Posterior cingulate gyrus (tissue), 11 donors: ENCODE measurements at places on chromosomes 12 and 14.

DNA sequence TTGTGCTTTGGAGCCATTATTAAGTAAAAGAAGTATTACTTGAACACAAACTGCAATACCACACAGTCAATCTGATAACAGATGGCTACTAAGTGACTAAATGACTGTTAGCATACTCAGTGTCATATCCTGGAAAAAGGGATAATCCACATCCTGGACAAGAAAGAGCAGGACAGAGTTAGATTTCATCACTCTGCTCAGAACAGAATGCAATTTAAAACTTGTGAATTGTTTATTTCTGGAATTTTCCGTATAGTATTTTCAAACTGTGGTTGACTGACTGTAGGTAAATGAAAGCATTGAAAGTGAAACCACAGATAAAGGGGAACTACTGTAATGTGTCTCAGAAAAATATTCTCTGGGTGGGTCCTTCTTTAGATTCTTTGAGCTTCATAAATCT is 458.8 kb downstream of the TMEM117 start:
- no peak for DNase-seq

DNA sequence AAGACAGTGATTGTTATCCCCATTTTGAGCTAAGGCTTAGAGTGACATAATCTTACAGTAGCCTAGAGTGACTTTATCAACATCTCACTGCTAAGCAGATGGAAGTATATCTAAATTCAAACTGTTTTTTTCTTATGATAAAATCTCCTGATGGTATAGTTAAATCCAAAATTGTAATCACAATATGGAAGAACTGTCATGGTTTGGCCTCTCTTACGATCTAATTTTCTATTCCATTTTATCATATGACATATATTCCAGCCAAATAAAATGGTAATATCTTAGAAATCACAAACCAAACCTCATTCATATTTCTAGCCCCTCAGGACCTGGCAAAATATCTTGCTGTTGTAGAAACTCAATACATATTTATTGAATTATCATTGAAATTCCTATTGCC is 864.7 kb downstream of the SLC6A15 start:
- DNase-seq, result no peak

- DNase-seq, result no peak
These were observed 4.8 kb downstream of the TMEM229B start for GRCh38 chr14:67483579-67484285.

GRCh38 chr12:131091413-131091975 is 137.8 kb downstream of the ADGRD1 start:
- peak; percentile 22 for DNase-seq

DNA sequence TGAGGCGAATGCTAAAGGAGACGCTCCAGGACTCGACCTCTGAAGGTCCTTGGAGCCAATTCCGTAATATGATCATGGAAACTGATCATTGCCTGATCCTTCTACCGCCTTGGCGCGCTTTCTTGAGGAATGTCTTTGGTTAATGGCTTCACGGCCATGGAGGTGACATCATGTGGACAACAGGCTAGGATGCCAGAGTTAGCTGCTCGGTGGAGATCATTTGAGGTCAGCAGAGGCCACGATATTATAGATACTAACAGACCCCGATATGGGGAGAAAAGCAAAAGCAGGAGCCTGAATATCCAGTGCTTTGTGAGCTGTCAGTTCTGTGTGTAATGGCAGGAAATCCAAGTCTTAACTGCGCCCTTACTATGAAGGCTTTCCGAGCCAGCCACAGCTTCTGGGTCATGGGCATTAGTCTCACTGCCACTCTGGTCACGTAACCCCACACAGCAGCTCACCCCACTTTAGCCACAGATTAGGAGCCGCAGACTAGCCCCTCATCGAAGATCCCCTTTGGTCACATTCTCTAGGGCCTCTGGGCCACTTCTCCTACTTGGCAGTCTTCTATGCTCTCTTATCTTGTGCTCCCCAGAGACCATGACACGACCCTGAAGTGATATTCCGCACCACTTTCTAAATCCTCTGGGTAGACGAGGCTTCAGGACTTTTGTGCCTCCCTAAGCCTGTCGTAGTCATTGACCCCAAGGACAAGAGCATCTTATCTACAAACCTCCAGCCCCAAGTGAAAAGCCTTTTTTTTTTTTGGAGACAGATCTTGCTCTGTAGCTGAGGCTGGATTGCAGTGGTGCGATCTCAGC is 724 bp upstream of the CS start:
- DNase-seq, result no peak

GRCh38 chr14:69493791-69494190 is 9.3 kb downstream of the PLEKHD1 start:
- no peak for DNase-seq

- DNase-seq, result no peak
These were observed 318.2 kb downstream of the NUAK1 start for GRCh38 chr12:105820429-105821125.

DNA sequence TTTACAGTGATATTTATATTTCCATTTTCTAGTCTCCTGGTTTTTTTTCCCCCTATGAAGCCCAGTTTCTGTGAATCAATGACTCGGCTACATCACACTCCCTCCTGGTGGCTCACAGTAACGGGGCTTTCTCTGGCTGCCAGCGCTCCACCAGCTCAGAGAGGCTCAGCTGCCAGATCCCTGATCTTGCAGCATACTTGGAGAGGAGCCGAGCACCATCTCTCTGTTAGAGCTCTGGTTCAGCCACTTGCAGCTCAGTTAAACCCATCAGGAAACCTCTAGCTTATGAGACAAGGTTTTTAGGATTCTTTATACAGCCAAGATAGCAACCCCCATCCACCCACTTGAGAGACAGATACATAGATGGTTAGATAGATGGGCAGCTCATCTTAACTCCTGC is 74.6 kb downstream of the CIT start:
- DNase-seq, result peak; percentile 70
